Effector CD4-positive, alpha-beta T cell (primary cell): ENCODE measurements at places on chromosomes 5 and 9.

GRCh38 chr5:145792840-145793239 lies 42.3 kb downstream of the PRELID2 start:
- DNase-seq = no peak

DNA sequence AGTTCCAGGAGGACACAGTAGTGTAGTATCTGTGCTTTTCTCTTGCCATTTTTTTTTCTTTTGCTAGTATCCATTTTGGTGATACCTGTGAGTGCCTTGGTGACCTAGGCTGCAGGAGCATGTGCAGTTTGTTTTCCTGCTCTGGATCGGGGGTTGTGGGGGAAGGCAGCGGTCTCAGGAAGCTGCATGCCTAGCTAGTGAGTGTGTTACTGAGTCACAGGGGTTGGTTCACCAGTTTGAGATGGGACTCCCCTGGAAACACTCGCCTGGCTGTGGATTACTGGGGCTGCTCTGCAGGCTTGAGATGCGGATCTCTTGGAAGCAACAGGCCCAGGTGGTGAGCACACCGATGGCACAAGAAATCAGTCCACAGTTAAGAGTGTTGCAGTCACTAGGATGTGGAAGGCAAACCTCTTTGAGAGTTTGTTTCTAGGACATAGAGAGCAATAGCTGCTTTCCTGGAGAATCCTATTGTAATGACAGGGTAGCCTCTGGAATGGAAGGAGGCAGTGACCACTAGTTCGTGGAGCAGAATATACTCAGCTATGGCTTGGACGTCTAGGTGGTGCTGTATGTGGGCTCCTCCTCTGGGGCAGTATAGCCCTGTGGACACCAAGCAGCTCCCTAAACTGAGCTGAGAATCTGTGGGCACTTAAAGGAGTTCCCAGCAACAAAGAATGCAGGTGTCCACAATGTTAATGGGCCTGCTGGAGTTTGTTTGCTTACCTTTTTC lies 20.0 kb upstream of the SPATA31E1 start:
- DNase-seq = no peak

- no peak for DNase-seq
Measured at GRCh38 chr5:18961234-18961633, 1026.8 kb downstream of the CDH18 start.

DNA sequence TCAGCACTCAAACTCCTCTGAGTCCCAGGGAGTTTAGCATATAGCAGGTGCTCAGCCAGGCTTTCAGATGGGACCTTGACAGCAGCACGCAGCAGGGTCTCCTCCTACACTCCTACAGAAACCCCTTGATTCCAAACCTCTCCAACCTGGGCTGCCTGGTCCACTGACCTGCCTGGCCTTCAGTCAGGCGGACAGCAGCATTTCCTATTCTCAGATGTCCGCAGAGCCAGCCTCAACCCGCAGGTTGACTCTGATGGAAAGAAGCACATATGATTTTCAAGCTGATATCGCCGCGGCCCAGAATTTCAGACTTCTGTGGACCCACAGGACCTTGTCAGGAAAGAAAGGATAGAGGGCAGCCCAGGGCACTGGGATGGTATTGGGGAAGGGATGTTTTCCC lies 5.3 kb upstream of the SLC25A48 start:
- DNase-seq = no peak

GRCh38 chr5:15585128-15585527 lies 85.1 kb downstream of the FBXL7 start:
- DNase-seq = no peak

GRCh38 chr5:82735160-82735789 lies 341.9 kb downstream of the TMEM167A start:
- DNase-seq = no peak

- no peak for DNase-seq
Measured at GRCh38 chr9:86764671-86765343, 182.5 kb downstream of the GAS1 start.

DNA sequence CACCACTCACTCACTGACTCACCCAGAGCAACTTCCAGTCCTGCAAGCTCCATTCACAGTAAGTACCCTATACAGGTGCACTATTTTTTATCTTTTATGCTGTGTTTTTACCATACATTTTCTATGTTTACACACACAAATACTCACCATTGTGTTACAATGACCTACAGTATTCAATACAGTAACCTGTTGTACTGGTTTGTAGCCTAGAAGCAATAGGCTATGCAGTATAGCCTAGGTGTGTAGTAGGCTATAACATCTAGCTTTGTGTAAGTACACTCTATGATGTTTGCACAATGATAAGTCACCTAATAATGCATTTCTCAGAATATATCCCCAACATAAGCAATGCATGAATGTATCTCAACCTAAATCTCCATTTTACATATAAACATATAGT lies 541.1 kb downstream of the NR2F1-AS1 start:
- no peak for DNase-seq

DNA sequence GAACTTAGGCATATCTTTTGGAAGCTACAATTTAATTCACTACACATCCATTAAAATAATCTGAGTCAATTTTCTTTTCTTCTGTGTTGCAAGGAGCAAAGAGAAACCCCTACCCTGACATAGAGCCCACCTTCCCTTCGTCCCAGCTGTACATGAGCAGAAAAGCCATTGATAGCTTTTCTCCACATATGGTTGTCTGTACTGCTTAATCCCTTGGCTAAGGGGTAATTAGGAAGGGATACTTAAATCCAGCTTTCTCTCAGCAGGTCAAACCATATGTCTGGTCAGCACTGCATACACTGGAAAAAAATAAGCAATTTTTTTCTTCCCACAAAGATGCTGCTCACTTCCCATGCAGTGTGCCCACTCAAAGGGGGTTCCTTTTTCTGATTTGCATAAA lies 94.7 kb upstream of the RAD23B start:
- DNase-seq = no peak

GRCh38 chr9:98698856-98699255 lies 9.9 kb downstream of the GABBR2 start:
- DNase-seq = no peak

DNA sequence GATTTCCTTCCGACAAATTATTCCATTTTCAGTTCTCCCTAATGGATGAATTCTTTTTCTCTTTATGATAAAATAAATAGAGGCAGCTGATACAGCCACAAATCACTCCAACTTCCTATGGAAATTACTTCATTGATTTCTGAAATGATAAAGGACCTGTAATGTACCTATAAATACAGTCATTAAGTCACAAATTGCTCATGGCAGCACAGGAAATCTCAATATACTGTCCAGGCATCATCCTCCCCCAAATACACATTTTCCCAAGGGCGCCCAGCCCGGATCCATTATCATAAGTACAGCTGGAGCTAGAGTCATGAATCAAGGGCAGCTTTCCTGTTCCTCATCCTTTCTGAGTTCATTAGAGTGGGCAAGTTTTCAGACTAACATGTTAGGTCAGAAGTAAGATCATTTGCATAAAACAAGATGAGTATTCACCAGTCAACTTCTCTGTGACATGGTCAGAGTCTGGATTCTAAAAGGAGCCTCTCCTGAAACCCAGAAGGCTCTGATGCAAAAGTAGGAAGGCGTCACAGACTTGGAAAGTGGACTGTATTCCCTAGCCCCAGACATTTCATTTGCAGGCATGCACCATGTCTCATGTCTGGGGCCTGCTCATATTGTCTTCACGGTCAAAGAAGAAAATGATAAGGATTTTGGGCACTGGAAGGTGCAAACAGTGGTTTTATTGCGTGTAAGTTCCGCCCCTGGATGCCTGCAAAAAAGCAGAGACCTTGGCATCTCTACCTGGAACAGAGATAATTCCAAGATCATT lies 383.2 kb downstream of the PLK2 start:
- DNase-seq = no peak

DNA sequence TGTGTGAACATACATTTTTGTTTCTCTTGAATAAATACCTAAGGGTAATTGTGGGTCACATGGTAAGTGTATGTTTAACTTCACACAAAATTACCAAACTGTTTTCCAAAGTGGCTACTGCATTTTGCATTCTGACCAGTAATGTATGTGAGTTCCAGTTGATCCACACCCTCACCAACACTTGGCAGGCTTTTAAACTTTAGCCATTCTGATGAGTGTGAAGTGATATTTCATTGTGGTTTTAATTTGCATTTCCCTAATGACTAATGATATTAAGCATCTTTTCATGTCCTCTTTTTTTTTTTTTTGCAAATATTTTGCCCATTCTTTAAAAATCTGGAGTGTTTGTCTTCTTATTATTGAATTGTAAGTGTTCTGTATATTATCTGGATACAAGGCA lies 53.5 kb upstream of the MAST4 start:
- no peak for DNase-seq

DNA sequence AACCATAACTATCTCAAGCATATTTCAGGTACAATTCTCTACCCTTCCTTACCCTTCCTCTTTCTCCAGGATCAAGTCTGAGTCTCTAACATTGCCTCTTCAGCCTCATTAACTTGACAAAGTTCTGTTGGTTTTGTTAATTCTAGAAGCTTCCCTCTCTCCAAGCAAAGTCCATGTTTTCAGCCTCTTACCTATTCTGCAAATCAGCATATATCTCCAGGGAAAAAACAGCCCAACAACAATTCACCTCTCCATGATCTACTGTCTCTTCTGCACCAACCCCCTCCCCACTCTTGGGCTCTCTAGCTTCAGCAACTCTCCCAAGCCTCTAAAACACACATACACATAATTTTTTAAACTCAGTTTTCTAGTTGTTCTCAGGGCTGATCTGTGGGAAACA lies 72.2 kb downstream of the LIX1 start:
- DNase-seq = no peak

DNA sequence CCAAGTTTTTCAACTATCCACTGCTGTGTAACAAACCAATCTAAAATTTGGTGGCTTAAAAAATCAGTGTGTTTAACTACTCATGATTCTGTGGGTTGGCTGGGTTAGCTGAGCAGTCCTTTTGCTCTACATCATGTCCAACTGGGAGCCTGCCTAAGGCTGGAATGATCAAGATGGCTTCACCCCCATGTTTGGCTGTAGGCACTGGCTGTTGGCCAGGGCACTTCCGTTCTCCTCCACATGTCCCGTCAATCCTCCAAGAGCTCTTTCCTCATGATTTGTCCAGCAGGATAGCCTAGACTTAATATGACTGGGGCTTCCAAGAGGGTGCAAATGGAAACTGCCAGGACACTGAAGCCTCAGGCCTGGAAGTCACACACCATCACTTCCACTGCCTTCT lies 17.0 kb upstream of the TSSK1B start:
- DNase-seq = no peak

DNA sequence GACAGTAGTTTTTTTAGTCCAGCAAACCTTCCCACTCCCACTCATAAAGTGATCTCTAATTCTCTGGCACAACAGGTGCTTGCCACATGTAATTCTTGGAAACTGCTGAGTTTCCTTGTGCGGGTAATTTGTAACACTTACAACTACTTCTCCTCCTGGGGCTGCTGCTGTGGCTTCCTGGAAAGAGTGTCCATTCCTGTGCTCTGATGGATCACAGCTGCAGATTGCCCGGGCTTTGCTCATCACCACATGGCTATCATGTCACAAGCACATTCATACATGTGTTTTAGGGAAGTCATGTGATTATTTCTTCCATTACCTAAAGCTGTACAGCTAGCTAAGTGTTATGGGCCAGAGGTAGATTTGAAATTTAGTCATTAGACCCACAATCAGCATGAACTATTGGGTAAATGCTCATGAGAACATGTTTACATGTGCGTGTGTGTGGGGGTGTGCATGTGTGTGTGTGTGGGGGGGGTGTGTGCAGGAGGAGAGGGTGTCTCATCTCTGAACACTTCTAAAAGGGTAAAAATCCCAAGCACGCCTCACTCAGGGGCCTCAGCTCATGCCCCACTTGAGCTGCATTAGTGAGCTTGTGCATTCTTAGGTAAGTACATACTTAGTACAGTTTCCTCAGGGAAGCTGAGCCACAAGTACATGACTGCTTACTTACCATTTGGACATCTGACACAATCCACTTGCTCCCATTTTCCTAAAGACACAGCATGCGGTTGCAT lies 118.1 kb upstream of the CCDC112 start:
- DNase-seq = no peak

DNA sequence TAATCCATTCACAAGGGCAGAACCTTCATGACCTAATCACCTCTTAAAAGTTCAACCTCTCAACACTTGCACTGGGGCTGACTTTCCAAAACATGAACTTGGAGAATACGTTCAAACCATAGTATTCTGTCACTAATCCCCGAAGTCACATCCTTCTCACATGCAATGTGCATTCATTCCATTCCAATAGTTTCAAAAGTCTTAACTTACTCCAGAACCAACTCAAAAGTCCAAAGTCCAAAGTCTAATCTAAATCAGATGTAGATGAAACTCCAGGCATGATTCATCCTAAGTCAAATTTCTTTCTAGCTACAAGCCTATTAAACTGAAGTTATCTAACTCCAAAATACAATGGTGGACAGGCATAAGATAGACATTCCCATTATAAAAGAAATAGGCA lies 21.7 kb upstream of the ADAMTSL1 start:
- DNase-seq = no peak
